ENCODE measurements at places on chromosomes 3 and 15.

DNA sequence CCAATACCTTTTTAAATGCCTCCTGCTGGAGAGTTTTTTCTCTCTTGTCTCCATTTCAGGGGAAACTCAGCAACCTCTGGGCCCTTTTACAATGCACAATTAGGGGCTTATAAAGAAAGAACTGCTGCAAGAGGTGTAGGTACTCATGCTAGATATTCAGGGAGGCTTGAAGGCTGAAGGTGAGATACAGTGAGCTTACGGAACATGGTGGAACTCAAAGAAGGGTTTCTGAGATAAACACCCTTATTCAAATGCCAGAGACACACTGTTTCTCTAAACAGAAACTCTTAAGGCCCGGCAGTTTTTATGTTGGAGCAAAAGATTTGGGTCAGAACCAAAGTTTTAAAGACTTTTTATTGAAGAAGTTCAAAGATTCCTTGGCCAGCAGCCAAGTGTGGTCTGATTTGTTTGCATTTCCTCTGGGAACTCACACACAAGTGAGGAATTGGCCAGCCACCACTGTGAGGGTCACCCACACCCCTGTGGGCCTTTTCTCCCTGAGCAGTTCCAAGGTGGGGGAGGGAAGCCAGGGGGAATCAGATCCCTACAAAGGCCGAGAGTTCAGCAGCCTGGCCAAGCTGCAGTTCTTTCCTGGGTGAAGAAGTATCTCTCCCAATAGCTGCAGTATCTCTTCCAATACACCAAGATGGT lies 47.8 kb downstream of the TNFAIP8L3 start:
- no peak for DNase-seq

- DNase-seq, result no peak
These were observed 2.2 kb upstream of the LSMEM2 start for GRCh38 chr3:50276762-50277101.

GRCh38 chr15:62495670-62496614 lies 330.9 kb upstream of the C2CD4B start:
- no peak for DNase-seq

DNA sequence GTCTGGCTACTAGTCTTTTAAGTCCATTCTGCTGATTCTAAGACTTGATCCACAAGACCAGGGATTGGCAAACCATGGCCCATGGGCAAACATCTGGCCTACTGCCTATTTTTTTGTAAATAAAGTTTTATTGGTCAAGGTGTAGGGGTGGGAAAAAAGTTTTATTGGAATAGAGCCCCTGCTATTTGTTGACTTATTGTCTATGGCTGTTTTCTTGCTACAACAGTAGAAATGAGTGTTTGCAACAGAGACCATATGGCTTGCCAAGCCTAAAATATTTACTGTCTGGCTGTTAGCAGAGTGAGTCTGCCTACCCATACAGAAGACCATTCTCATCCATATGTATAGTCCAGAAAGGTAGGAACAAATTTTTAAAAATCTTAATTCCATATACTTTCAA lies 106.4 kb downstream of the PTPRG start:
- no peak for DNase-seq

DNA sequence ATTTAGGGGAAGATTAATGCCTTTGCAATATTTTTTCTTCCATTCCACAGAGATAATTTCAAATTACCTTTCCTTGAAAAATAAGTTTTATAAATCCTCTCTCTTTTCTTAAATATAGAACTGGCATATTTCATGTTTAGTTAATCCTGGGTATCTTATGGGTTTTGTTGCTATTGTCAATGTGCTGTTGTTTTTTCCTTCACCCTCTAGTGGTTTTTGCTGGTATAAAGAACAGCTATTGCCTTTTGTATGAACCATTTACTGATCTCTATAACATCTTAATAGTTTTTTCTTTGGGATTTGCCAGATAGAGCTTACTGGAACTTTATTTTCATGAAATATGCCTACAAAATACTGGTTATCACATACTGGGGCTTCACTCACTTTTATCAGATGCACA lies 359.6 kb upstream of the DPPA4 start:
- DNase-seq, result no peak

DNA sequence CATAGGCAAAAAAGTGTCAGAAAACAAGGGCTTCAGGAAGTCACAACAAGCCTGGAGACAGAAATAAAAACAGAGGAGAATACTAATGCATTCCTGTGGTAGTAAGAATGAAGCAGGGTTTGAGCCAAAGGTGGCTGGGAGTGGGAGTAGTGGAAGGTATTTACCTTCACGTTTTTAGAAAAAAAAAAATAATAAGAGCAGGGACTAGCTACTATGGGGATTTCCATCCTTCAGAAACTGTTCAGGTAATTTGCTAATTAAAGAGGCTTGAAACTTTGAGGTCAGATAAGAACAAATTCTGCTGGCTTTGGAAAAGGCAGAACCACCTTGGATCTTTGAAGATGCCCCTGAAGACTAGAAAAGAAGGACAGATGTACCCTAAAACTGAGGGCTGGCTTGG lies 18.4 kb downstream of the ILDR1 start:
- DNase-seq, result no peak

DNA sequence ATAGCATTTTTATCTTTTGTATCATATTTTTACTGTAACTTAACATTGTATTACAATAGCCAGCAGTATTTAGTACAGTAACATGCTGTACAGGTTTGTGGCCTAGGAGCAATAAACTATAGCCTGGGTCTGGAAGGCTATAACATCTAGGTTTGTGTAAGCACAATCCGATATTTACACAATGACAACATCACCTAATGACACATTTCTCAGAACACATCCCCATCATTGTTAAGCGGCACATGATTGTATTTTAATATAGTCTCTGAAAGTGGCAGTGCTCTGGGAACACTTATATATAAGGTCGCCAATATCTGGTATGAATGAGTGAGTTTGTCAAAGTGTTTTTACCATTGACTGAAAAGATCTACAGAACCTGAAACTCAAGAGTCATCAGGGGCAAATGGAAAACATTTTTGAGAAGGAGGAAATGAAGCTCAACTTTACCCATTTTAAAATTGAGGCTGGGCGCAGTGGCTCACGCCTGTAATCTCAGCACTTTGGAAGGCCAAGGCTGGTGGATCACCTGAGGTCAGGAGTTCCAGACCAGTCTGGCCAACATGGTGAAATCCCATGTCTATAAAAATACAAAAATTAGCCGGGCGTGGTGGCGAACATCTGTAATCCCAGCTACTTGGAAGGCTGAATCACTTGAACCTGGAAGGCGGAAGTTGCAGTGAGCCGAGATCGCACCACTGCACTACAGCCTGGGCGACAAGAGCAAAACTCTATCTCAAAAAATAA lies 38.8 kb upstream of the TNFSF10 start:
- no peak for DNase-seq

All from T1000 (cell line).